ENCODE measurements at places on chromosomes 1 and 21.
A peak's percentile ranks its signal among the peaks of the same experiment; 100 is the strongest.

DNA sequence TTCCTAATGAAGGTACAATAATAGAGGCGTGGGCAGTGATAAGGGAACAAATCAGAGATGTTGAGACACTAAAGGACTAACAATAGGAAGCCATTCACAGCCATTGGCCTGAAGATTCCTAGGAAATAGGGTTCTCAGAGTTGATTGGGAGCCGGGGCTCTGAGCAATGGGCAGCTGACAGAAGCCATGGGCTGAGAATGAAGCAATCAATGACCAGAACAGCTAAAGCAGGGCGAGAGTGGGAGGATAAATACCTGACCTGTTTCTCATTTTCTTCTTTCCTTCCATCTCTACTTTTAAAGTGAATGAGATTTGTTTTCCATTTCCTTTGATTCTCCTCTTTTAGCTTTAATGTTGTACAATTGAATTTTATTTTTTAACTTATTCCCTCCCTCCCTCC lies 774.7 kb upstream of the ADGRL4 start:
- no peaks in the 10 kb centered on the region for H3K27me3 ChIP-seq
- H3K27ac ChIP-seq = no peak overlapping the region
- no peak overlapping the region for H3K4me3 ChIP-seq
- no peak for DNase-seq
- H3K36me3 ChIP-seq = no peaks in the 10 kb centered on the region

- H3K4me3 ChIP-seq = no peak overlapping the region
- H3K27me3 ChIP-seq = no peaks in the 10 kb centered on the region
- peak; percentile 55 for DNase-seq
- H3K36me3 ChIP-seq = no peaks in the 10 kb centered on the region
- H3K4me1 ChIP-seq = peaks cover 20% of the 10 kb centered on the region
These were observed 296.2 kb upstream of the VAMP3 start for GRCh38 chr1:7474786-7475502.

- H3K4me3 ChIP-seq = no peak overlapping the region
- no peaks in the 10 kb centered on the region for H3K4me1 ChIP-seq
- H3K27me3 ChIP-seq = no peaks in the 10 kb centered on the region
- no peak for DNase-seq
- no peaks in the 10 kb centered on the region for H3K36me3 ChIP-seq
- no peak overlapping the region for H3K27ac ChIP-seq
These were observed 91.4 kb downstream of the NR5A2 start for GRCh38 chr1:200118779-200119505.

DNA sequence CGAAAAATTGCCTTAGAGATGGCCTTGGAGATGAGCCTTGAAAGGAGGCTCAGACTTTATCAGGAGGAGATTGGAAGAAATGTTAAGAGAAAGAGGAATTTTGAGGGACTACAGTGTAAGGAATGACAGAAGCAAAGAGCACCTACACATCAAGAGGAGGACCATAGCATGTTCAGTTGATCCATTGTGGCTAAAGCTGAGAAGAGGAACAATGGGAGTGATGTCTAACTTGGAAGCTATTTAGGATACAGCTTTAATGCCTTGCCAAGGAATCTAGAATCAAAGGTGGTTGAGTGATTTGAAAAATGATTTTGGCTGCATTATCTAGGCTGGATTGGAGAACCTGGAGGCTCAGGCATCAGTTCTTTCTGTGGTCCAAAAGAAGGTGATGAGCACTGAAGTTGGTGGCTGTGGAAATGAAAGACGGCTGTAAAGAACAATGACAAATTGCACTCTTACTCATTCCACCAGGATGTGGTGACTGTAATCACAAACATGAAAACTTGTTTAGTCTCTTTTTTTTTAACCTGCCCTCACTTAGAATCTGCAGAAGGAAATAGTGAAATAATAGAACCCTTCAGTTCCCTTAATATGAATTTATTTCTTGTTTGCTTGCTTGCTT lies 11.3 kb downstream of the FAM20B start:
- H3K4me3 ChIP-seq = no peak overlapping the region
- peaks cover 8% of the 10 kb centered on the region for H3K4me1 ChIP-seq
- no peak for DNase-seq
- H3K27ac ChIP-seq = no peak overlapping the region
- no peaks in the 10 kb centered on the region for H3K36me3 ChIP-seq
- H3K27me3 ChIP-seq = no peaks in the 10 kb centered on the region

- no peak overlapping the region for H3K4me3 ChIP-seq
- H3K27me3 ChIP-seq = no peaks in the 10 kb centered on the region
- no peak for DNase-seq
- peaks cover 13% of the 10 kb centered on the region for H3K4me1 ChIP-seq
- peaks cover 26% of the 10 kb centered on the region for H3K36me3 ChIP-seq
These were observed 16.2 kb downstream of the MIER1 start for GRCh38 chr1:66940981-66941380.

DNA sequence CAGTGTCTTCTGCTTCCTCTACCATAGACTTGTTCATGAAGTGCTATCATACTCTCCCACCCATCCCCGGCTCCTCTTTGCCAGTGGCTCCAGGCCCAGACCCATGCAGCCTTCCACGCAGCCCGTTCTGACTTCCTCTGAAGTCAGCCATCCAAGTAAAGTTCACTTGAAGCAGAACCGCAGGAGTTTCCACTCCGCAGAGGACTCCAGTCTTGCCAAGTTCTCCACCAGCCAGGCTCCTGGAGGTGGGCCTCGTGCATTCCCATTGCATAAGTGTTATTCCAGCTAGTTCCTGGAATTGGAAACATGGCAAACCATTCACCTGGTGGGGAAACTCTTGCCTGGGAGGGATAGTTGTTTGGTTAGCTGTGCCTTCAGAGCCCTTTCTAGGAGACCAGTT lies 185.1 kb downstream of the PLPP3 start:
- no peaks in the 10 kb centered on the region for H3K36me3 ChIP-seq
- no peak for DNase-seq
- H3K27ac ChIP-seq = no peak overlapping the region
- H3K4me3 ChIP-seq = no peak overlapping the region

DNA sequence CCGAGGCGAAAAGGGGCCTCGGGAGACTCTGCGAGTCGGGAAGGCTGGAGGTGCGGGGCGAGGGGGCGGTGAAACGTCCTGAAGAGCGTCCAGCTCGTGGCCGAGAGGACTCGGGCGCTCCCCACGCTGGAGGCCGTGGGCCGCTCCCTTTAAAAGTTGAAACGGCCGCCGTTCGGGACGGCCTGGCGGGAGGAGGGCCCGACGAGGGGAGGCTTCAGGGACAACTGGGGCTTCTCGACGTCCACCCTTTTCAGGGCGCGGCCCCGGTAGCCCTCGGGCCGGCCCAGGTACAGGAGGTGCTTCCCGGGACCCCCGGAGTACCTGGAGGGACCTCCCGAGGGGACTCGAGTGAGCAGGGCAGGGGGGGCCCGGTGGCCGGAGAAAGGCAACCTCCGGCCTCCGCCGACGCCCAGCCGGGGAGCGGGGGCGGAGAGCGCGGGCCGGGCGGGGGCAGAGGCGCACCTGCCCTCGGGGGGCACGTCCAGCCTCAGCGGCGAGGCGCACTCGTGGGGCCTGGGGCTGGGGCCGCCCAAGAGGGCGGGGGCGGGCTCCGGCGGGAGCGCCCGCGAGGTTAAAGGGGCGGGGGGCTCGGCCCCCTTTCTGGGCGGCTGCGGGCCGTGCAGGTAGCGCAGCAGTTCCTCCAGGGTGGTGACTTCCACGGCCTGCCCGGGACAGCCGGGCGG lies 14.0 kb downstream of the SEMA6C start:
- no peaks in the 10 kb centered on the region for H3K4me1 ChIP-seq
- no peaks in the 10 kb centered on the region for H3K27me3 ChIP-seq
- H3K4me3 ChIP-seq = no peak overlapping the region
- no peak for DNase-seq
- peaks cover 9% of the 10 kb centered on the region for H3K36me3 ChIP-seq

Measured in SJCRH30 (cell line).